Activated naive CD4-positive, alpha-beta T cell treated with Interleukin-2 at 50 U/mL for 16 hours (primary cell): ENCODE measurements at places on chromosomes 11 and 22.

- peak; percentile 53 for DNase-seq
Observed at GRCh38 chr11:118438314-118438931, 2.1 kb downstream of the KMT2A start.

DNA sequence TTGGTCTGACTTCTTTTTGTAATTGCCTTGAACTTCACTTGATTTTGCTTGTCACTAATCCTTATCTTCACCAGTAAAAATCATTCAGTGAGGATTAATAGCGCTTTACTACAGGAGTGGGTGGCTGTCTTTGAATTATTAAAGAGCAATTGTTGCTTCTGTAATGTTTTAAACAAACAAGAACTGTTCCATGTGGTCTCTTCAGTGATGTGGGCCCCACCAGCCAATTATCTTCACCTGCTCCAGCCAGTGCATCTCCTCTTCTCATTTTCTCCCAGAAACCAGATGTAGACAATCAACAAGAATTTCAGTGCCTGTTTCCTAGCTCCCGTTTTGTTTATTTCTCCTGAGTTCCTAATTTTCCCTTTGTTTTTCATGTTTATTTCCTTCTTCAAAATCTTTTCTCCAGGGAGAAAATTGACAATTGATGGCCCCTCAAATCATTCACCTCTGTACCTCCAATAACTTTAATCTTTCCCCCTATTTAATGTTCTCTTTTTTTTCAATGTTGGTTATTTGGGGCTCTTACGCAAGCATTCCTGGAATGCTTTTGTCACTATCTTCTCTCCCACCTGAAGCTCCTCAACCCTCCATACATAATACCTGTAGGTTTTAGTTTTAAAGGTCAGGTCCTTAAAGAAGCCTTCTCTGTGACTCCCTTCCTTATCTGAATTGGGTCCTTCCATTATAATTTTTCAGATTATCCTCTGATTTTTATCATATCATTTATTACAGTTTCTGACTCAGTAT, 115.1 kb downstream of the ARFGAP2 start:
- no peak for DNase-seq

DNA sequence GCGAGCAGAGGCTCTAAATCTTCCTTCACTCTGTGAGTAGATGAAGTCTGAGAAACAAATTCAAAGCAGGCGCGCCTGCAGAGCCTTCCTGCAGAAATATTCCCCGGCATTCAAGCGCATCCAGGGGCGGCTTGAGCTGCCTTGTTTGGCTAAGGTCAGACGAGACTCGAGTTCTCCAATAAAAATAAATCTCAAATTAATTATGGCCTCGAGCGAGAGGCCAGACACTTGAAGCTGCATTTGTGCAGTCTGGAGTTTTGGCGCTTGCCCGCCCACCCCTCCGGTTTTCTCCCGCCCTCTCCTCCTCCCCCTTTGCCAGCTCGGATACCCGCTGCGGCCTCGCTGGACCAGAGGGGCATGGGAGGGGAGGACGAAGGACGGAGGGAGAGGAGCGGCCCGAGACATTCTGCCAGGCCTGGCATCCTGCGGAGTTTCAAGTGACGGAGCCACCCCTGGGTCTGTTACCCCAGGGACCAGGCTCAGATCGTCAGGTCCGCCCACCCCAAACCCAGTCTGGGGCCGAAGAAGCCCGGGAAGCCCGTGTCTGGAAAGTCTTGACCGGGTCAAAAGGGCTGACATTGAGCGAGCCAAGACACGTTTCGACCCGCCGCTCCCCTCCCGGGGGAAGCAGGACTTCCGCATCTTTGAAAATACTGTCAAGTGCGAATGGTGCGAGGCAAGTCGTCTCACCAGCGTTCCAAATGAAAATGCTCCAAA, 3.8 kb upstream of the FLI1 start:
- no peak for DNase-seq

DNA sequence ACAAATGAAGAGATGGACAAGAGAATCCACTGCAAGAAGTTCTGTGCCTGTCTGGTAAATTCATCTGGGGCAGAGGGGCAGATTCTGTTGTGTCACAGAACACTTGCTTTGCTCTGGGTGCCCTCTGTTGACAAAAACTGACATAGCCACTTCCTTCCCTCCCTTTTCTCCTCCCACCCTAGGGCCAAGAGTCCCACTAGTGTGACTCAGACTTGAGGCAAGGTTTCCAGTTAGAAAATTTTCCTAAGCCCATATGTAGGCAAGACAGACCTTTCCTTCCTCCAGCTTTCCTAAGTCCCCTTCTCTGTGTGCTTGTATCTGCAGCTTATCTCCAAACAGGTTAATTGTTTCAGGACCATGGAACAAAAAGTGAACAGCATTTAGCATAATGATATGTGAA, 106.8 kb downstream of the RBFOX2 start:
- peak; percentile 23 for DNase-seq

GRCh38 chr11:85809863-85810262, 1.1 kb downstream of the SYTL2 start:
- DNase-seq: no peak

GRCh38 chr22:46634011-46634699, 14.0 kb downstream of the GRAMD4 start:
- DNase-seq: no peak

DNA sequence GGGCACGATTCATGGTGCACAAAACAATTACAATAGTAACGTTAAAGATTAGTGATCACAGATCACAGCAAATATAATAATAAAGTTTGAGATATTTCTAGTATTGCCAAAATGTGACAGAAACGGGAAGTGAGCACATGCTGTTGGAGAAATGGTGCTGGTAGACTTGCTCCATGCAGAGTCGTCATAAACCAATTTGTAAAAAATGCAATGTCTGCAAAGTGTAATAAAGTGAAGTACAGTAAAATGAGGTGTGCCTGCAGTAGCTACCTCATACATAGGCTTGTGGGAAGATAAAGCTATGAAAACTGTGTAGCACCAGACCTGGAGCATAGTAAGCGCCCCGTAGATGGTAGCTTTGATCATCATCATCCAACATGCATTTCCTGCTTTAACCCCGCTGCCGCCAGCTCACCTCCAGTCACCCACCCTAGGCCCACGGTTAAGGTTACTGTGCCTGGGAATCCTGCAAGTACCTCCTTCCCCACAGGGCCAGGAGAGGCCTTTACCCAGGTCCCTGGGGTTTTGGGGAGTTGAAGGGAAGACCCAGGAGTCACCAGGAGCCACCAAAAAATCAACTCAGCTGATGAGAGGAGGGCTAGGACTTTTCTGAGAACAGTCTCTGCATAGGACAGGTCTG, 59.2 kb downstream of the MYO7A start:
- DNase-seq: no peak

DNA sequence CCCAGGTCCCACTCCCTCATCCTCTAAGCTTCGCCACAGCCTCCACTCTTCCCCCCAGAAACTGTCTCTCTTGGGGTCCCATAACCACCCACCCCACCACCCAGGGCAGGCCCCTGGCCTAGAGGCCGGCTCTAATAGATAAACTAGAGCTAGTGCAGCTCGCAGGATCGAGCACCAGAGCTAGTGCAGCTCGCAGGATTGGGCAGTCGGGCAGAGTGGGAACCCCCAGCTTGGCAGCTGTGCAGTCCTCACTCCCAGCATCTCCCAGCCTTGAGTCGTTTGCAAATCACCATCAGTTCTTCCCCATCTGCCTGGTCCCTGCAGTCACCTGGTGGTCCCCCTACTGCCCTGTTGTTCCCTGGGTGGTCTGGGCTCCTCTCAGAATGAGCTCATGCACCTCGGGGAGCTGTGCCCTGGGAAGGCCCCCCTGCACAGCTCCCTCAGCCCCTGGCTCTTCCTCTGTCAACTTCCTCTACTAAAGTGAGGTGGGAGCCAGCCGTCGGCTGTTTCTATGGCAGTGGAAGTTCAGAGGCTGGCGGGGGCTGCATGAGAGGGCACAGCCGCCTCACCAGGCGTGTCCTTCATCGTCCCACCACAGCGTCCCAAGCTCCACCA, 15.5 kb upstream of the SHANK2 start:
- DNase-seq: no peak

DNA sequence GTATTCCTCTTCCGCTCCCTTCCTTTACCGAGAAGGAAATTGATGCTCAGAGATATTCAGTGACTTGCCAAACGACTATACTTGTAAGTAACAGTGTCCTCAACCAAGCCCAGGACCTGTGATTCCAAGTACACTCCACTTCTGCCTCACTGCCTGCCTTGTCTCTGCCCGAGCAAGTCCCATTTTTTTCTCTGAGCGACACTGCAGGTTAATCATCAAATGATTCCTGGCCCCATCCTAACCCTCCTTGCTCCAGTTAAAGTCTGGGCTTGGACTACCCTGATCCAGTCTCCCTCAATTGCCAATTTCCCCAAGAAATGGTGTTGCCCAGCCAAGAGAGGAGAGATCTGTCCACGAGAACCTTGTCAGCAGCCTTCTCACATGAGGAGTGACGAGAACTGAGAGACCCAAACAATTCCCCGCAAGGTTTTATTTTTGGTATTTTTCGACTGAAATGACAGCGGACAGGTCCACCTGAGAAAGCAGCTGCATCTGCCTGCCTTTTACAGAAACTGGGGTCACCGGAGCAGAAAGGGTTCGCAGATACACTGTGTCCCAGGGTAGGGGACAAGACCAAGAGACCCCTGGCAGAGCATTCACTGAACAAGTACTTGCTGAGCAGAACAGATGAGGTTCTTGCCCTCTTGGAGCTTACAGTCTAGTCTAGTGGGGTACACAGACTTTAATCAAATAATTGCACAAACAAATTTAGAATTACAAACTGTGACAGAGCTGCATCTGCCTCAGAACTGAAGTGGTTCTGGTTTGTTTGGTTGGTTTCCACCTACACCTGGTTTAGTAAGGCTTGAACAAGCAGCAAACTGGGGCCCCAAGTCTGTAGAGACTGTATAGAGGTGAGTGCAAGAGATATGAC, 11.4 kb downstream of the POU2AF1 start:
- DNase-seq: no peak

GRCh38 chr11:12806113-12806512, 131.9 kb downstream of the TEAD1 start:
- DNase-seq: no peak

GRCh38 chr11:116506263-116506825, 266.4 kb downstream of the BUD13 start:
- no peak for DNase-seq

DNA sequence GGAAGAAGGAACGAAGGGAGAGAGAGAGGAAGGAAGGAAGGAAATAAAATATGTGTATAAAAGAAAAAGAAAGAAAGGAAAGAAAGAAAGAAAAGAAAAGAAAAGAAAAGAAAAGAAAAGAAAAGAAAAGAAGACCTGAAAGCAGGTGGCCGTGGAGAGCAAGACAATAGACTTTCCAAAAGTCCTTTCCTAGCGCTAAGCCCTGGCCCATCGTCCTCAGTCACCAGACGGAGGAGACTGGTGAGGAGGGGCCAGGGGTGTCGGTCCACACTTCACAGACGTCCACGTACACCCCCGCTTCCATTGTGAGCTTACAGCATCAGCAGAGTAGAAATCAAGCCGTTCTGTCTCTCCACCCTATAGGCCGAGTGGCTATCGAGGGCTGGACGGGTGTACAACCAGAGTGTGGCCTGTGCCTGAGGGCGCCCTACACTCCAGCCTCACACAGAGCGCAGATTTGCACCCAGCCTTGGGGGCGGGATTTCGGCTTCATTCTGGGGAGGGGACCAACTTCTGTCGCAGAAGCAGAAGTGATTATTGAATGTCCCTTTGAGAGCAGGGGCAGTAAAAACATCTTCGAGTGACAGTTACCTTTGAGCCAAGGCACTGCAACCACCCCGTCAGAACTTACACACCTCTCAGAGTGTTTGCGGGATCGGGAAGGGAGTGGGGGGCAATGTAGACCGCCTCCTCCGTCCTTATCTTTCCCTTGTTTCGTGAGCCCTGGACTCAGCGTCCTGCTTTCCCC, 2.0 kb upstream of the BSX start:
- DNase-seq: no peak

GRCh38 chr11:118051611-118052461, 25.0 kb upstream of the TMPRSS4 start:
- peak; percentile 69 for DNase-seq

GRCh38 chr22:22932512-22932941, 44.9 kb downstream of the IGLL5 start:
- no peak for DNase-seq

DNA sequence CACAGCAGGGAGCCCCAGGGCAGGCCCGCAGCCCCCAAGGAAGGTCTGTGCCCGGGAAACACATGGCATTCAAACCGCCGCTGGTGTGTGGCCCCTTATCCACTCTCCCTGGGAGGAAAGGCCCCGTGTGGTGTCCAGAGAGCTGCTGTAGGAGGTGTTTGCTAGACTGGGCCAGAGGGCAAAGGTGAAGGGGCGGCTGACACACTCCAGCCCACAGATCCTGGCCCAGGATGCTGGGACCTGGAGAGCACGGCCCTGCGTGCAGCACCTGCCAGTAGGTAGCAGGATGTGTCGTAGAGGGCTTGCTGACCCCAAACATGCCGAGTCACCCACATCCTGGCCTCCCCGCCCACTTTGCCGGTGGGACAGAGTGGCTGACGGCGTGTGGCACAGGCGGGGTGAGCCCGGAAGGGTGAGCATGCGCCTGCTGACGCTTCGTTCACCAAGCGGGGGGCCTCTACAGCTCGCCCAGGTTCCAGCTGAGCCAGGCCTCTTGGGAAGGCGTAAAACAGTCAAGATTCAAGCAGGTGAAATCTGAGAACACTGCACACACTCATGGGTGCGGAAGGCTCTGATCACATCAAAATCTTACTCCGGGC, 11.0 kb downstream of the OSBPL5 start:
- DNase-seq: no peak

DNA sequence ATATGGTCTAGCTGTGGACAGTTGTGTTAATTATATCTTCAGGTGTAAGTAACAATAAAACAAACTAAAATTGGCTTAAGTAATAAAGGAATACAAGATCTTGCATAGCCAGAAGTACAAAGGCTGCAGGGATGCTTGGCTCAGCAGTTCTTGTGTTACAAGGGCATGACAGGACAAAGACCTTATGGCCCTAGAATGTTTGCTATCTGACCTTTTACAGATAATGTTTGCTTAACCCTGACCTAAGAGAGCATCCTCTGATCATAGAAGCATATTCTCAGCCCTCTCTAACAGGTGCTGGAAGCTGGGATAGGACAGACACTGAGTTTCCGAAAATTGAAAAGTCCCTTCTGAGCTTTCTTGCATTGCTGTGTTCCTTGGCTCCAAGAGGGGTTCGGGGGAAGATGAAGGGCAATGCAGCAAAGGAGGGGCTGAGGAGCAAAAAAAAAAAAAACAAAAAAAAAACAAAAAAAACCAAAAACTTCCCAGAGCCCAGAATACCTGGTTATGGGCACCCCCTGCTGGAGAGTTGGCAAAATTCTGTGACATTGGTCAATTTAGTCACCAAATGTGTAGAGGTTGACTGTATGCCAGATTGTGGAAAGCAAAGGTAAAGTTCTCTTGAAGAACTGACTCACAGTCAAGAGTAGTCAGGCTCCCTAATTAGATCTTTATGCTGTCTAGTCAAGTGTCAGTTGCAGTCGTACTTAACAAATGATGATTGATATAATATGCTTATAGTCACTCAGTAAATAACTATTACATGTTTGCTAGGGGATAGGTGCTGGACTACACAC, 10.4 kb upstream of the HIKESHI start:
- DNase-seq: peak; percentile 77

DNA sequence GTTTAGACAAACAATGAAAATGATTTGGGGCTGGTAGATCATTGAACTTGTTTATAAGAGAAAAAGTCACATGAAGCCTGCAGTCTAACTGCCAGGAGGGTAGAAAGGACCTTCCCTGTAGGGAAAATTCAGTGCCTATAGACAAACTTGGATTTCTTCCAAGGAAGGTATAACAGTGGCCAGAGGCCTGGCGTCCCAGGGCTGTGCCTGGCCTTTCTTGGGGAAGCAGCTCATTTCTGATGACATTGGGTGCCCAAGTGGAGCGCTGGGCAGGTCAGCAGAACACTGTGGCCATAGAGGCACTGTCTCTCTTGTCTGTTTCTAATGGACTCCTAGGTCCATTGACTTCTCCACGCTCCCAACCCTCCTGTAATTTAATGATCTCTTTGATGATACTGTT, 6.6 kb upstream of the FXYD6 start:
- no peak for DNase-seq

GRCh38 chr11:17781221-17781620, 46.6 kb downstream of the KCNC1 start:
- DNase-seq: no peak
